Caudate nucleus (tissue), 63 donors: ENCODE measurements at places on chromosomes 3 and 15.

DNA sequence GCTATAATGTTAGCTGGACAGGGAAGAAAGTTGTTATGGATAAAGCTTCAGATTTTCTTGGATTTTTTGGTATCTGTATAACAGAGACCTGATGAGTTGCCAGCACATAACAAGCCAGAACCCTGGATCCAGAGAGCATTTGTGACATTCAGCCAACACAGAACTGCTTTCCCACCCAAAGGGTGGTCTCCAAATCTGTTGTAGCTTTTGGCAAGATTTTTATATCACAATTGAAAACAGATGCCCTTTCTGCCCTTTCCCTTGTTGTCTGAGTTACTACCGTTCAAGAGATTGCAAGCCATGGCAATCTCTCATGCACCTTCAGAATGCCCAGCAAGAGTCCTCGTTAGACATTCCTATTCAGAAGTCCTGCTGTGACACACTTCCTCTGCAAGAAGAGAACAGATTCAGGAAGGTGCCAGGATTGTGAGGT lies 107.6 kb upstream of the FGF7 start:
- no peak for DNase-seq

DNA sequence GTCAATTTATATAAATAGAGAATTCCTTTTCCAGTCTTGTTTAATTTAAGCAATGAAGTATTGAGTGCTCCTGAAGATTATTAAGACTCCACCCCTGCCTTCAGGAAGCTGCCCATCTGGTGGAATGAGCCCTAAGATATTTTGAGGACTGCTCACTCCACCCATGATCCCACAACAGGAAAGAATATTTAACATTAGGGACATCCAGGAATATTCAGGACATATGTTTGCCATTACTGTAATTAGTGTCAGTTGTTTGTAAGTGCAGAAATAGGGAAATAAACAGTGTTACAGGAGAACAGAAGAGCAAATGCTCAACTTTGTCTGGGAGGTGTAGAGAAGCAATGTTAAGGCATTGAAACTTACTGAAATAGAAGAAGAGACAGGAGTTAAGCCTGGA lies 375.0 kb downstream of the ROBO2 start:
- no peak for DNase-seq

DNA sequence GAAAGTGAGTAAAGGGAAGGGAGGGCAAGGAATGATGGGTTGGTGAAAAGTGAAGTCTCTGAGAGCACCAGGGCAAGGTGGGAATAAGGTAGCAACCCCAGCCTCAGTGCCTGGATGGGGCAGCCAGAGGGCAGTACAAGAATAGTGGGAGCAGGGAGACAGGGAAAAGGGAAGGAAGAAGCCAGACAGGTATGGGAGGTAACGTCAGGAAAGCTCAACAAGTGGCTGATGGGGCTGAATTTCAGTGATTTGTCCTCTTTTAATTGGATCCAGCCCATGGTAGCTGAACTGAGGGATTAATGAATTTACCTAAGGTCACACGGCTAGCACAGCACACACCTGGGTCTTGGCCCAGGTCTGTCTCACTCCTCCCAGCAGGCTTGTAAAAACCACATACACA lies 12.6 kb downstream of the RORA start:
- DNase-seq, result no peak

DNA sequence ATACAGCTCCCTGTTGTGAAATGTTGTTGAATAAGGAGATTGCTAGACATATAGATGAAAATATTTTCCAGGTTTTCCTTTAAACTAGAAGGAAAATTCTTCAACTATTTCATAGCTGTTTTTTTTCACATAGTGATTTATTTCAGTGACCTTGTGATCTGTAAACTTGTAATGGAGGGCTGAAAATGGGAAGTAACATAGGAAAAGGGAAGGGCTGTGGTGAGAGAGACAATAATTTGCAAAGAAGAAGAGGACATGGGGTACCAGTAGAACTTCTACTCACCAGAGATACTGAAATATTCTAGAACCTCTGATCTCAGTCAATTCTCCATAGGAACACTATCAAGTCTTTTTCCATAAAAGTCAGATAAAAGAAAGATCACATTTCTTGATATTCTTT lies 60.4 kb downstream of the PLS1 start:
- no peak for DNase-seq

- DNase-seq, result no peak
These were observed 8.5 kb downstream of the BAHD1 start for GRCh38 chr15:40449275-40449674.

DNA sequence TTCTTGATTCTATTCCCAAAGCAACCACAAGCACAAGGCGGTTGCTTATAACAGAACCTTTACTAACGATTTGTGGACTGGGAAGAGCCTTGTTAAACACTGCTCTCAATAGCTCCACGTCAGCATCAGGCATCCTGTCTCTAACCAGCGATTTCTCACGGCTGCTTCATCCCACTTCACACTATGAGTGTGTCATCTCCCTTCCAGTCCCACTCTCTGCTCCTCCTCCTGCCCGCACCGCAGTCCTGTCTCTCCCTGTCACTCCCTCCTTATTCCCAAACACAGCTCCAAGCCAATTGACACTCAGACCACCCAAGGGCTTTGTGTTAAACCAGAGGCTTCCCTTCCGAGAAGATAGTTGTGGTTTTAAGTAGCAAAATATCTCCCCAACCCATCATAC lies 94.8 kb downstream of the ABHD5 start:
- DNase-seq, result no peak

GRCh38 chr3:31981206-31982181 lies at the start of the genes OSBPL10 and ZNF860:
Gene OSBPL10 (minus strand): TSS chr3:31981262. CDS start chr3:31981179, 83 bp downstream.
Gene ZNF860 (plus strand): TSS chr3:31981750. CDS start chr3:31989080, 7,330 bp downstream.
- DNase-seq, result peak; percentile 60

GRCh38 chr3:181417748-181418147 lies 294.0 kb upstream of the SOX2 start:
- no peak for DNase-seq

DNA sequence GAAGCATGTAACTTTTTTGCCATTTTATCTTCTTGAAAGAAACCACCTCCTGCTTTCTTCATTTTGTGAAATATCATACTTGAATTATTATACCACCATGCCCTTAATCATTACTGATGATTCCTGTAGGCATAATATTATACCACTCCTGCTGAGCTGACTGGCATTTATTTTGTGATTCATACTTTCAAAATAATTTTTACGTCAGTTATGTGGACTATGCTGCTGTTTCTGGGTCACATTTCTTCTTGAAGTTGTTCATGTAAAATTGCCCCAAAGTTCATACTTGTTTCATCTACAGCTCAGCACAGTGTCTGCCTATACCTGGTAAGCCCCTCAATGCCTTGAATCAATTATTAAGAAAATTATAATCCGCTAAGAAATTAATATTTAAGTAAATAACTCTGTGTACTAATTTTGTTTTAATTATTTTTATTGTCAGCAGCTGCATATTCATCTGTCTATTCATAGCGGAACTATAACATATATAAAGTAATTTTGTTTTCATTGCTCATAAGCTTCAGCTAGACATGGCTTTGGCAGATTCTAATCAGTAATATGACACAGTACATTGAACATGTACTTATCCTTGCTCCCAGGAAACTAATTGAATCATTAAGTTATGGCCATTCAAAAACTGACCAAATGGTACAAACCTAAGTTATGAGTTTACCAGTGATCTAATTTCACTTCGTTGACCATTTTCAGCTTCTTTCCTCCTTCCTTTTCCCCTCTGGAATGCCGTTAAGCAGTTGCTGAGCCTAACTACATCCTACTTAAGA lies 160.0 kb downstream of the NAALADL2 start:
- DNase-seq, result no peak

- DNase-seq, result no peak
These were observed 5.9 kb upstream of the ZNF621 start for GRCh38 chr3:40518848-40519247.

GRCh38 chr3:125331243-125331642 lies 43.9 kb downstream of the ZNF148 start:
- no peak for DNase-seq

- DNase-seq, result no peak
These were observed 385.4 kb upstream of the SEMA6D start for GRCh38 chr15:47331829-47332393.

DNA sequence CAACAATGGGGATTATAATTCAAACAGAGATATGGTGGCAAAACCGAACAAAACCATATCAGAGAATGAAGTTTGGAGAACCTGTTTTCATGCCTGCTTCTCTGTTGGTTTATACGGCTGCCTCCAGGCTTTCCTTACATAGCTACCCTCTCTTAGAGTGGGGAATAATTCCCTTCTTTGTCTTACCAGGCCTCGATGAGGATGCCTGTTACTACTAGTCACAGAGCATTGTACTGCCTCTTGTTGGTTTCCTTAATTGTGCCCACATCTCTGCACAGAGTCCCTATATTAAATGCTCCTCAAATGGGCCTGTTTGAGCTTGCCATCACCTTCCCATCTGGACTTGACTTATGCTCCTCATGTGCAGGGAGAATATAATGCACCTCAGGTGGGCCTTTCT lies 92.9 kb downstream of the NCEH1 start:
- no peak for DNase-seq

GRCh38 chr3:182185313-182185712 lies 473.6 kb downstream of the SOX2 start:
- DNase-seq, result no peak

GRCh38 chr15:88124199-88124598 lies 132.3 kb downstream of the NTRK3 start:
- DNase-seq, result no peak

DNA sequence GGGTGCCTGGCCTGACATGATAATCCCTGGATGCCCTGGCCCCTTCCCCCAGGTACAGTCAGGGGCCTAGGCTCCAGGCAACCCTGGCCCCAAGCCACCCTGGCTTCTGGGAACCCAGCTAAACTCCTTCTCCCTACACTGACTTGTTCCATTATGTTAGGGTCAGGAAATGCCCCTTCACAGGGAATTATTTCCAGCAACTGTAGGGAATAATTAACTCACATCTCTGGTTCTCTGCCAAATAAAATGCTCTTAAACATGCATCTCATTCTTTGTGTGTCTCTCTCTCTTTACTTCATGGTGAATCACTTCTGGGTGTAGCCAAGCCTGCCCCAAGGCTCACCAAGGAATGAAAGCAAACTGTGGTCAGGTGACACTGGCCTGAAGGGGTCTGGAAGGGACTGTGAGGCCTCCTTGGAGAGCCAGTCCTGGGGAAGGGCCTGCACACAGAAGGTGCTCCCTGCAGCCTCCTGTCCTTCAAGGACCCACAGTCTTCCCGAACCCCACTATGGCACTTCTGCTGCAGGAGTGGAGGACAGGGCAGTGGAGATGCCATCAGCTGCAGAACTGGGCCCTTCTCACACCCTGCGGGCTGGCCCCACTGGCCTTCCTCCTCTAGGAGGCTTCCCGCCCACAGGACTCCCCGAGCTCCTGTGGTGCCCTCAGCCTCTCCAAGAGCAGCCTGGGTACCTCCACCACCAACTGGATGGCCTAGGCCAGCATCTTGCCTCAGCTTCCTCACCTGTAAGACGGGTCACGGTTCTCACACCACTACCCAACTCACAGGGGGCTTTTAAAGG lies 17.6 kb downstream of the TKT start:
- DNase-seq, result no peak

GRCh38 chr3:47895241-47895640 lies 92.3 kb downstream of the DHX30 start:
- no peak for DNase-seq

DNA sequence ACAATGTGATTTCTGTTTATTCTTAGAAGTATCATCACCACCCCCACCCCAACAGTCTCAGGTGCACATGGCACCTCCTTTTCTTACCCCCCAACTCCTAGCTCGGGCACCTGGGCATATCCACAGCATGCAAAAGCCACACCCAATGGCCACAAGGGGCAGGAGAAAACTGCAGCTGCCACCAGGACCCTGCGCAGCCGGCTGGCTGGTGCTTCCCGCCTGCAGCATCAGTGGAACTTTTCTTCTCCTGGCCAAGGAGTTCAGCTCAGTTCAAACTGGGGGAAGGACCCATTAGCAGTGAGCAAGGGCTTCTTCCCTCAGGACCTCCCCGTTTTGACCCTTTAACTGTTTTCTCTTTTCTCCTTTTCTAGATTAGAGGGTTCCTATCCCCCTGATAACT lies 44.8 kb downstream of the TM4SF18 start:
- no peak for DNase-seq

DNA sequence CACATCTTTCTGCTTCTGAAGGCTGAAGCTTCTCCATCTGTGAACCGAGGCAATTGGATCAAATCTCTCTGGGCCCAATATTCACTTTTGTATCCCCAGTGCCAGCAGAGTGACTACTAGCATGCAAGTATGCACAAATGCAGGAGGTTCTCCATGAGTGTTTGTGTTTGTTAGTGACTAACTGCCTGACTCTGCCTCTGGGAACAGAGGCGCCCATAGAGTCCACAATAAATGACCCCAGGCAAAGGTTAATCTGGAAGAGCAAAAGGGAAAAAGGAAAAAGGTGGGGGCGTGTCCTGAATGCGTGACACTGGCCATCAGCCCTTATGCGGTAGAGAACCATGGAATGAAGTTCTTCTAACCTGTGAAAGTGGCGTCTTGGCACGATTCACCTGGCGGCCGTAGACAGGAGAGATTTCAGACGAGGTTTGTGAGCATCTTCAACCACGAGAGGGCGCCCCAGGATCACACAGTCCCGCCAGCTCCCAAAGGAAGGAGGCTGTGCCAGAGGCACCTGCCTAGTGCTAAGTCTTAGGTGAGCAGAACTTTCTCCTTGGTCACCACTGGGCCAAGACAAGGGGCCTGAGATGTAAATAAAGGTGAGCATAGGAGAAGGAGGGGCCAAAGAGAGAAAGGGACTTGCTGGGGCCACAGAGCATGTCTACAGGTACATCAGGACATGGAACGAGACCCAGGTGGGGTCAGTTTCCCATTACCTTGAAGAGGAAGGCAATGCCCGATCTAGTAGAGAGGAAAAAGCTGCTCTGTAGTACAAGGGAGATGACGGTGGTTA lies 44.2 kb downstream of the RBPMS2 start:
- peak; percentile 71 for DNase-seq

DNA sequence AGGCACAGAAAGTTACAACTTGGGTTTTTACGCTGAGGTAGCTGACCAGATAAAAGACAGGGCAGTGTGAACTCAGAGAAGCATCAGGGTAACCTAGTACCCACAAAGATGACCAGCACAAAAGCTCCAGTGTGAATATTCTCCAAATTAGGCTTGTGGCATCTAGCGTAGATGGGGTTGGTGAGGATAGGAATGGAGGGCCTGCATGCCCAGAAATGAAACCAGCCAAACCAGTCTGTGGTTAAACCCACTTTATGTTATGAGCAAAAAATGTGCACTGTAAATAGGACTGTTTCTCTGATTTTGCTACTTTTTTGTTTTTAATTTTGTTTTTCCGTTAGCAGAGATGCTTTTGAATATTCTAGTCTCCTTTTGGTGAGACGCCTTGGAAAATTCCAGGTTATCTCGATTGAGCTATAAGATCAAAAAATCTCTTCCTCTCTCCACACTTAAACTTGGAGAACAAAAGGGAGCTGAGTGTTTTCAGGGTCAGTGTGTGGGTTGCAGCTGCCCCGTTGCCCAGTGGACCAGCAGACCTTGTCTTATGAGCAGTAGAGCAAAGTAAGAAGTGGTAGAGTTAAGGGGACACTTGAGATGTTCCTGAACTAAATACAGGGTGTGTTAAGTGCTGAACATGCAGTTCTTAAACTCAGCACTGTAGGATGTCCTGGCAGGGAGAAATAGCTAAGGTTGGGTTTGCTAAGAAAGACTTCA lies 132.9 kb downstream of the C3orf38 start:
- no peak for DNase-seq

- no peak for DNase-seq
These were observed 11.5 kb upstream of the MSL2 start for GRCh38 chr3:136207489-136208115.
